Activated CD4-positive, alpha-beta T cell treated with anti-CD3 and anti-CD28 coated beads for 4 hours (primary cell): ENCODE measurements at places on chromosomes 6 and 20.

DNA sequence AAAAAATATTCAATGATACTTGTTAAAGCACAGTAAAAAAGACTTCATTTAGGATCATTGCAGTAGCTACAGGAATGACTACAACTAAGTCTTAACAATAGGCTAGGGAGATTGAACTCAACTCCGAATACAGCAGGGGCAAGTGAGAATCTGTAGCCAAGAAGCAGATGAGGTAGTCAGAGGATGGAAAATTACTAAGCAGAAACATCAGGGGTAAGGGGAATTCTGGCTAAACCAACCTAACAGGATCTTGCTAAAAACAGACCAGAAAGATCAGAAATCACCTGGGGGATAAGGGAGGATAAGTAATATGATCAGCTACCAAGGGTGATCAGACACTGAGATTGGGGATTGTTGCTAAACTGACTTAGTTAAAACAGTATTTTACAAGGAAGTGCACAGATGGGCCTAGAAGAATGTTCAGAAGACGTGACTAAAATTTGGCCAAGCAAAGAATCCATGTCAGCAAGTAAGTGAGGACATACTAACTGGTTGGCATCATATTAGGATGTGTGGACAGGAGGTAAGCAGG lies 217.5 kb downstream of the TENT5A start:
- no peak for DNase-seq

GRCh38 chr20:36604952-36605398 lies 604 bp upstream of the RAB5IF start:
- DNase-seq, result peak; percentile 38

GRCh38 chr6:162387718-162388382 lies 339.7 kb downstream of the PRKN start:
- no peak for DNase-seq

- no peak for DNase-seq
Measured at GRCh38 chr6:159008656-159009288, 8.8 kb upstream of the RSPH3 start.

GRCh38 chr6:138107752-138108592 lies 753 bp upstream of the PERP start:
- DNase-seq, result peak; percentile 14

DNA sequence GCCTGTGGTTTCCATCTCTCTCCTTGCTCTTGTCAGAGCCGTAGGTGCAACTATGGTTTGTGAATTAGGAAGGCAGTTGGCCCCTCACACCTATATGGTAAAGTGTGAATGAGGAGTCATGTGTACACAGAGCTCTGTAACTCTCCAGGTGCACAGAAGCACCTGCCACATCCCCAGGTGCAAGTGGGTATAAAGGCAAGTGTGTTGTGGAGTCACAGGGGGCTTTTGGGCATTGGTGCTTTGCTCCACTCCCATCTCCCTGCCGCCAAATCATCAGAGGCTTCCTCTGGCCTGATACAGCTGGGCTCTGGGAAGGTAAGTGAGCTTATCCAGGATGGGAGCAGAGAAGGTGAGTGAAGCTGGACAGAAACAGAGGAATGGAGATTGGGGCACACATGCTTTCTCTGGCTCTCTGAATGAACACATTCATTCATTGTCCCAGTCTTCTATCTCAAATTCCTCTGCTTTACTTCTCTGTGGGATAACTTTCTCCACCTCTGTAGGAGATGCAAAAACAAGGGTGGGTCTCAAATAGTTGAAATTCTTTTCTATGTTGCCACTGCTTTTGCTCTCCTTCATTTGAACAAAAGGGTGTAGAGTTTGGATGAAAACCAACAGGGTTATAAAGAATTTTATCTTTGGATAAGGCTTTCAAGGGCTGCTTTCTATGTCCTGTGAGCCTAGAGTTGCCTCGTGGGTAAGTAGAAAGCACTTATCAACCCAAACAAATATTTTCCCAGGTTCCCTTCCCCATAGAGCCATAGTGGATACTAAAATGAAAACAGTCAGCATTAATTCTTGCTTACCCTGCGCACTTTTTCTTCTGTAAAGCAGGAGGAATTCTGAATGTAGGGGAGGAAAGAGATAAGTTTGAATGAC lies 45.0 kb upstream of the RIPOR2 start:
- DNase-seq, result no peak

- DNase-seq, result no peak
Measured at GRCh38 chr20:52083627-52084232, 107.8 kb downstream of the ZFP64 start.

DNA sequence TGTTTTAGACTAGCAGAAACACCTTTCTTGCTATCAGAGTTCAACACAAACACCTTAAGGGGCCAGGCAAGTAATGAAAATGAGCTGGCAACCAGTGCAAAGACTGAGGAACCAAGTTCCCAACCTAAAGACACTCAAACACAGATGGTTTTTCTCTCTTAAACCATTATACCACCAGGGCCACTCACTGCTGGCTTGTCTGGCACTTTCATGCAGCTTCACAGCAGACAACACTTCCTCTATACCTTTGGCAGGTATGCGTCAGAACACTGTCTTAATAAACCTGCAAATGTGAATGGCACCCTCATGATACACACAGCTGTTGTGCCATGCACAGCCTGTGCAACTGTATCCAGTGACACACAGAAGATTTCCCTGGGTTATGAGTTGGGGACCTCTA lies 41.6 kb downstream of the NFATC2 start:
- DNase-seq, result peak; percentile 49

GRCh38 chr6:148346681-148347440 lies 4.2 kb downstream of the SASH1 start:
- DNase-seq, result no peak

GRCh38 chr6:31784098-31784925 lies 7.2 kb upstream of the VWA7 start:
- no peak for DNase-seq

DNA sequence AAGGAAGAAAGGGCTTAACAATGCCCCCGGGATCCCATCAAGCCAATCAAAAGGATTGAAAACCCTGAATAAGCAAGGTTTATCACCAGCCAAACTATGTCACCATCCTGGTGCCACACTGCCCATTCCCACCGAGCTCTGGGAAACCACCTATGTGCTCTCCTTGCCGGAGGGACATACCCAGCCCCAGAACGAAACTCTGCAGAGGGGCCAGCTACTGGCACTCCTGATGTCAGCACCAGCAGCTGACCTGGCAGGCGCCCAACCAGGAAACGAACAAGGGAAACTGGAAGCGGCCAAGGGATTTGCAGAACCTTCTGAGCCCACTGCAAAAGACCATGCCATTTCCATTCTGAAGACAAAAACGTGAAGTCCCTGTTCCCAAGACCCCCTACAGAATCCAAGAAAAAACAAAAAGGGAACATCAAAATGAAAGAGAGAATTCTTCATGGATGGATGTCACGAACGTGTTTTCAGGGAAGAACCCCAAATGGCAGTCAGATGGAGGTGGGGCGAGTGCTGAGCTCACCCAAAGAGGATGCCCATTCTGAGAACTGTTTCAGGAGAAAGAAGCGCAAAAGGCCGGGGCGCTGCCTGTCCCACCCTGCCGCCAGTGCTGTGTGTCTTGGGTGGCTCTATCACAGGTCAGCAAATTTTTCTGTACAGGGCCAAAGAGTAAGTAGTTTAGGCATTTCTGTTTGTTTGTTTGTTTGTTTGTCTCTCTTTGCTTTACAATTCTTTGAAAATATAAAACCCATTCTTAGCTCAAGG lies 305.2 kb downstream of the ESR1 start:
- DNase-seq, result no peak

- no peak for DNase-seq
Measured at GRCh38 chr20:40848526-40848925, 159.5 kb upstream of the MAFB start.

DNA sequence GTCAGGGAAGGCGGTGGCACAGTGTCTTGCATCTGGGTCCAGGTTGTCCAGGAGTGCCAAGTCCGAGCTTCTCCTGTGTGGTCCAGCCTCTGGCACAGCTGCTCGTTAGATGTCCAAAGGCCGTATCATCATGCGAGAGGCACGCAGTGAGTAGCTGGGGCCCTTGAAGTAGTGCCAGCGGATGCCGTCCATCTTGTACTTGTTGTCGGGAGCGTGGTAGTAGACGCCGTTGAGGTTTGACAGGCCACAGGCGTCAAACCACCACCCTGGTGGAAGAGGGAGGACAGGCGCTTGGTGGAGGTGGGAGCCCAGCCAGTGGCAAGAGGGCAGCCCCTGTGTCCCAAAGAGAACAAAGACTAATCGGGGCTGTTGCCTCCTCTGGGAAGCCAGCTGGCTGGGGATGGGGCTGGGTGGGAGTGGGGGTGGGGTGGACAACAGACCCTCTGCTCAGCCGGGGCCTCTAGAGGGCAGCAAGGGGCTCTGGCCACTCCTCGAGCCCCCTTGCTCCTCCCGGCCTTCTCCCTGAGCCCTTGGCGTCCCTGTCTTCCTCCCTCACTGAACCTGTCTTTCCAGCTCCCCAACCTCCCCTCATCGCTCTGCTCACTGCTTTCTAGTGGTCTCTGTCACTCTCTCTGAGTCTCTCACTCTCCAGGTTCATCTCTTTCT lies 39.5 kb downstream of the FAM110A start:
- DNase-seq, result no peak

DNA sequence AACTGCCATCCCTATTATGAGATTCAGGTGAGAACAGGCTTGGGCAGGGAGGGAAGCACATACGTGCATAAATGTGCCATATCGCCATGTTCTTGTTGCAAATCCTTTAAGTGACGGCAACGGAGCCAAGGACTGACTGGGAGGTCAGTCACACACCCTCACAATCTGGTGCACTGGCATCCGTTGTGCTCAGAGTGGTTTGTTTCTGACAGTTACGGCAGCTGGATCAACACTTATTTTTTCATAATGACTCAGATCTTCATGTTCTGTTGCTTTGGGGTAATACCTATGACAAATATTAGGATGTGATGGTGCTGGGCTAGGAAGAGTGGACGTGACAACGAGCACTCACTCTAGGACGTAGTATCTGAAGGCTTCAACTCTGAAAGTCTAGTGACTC lies 56.2 kb upstream of the PREP start:
- DNase-seq, result no peak

DNA sequence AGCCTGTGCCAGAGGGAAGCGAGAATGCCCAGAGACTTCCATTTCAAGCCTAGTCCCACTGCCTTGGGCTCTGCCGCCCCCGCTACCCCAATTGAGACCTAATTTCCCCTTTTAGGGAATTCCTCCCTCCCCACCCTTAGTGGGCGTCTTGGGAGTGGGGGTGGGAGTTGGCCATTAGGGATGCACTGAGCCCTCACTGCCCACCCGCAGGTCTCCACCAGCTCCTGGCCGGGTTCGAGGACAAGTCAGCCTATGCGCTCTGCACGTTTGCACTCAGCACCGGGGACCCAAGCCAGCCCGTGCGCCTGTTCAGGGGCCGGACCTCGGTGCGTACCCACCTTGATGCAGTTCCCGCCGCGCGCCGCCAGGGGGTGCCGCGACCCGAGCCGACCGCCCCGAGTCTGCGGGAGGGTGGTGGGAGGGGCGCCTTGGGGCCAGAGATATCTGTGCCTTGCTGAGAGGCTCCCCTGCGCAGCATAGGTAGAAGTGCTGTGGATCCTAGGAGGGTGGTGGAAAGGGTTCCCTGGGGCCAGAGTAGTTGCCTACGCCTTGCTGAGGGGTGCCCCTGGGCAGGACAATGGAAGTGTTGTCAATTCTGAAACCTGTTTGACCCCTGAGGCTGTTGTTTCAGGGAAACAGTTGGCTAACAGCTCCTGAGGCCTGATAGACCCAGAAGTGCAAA lies 9.2 kb downstream of the ITPA start:
- peak; percentile 72 for DNase-seq

DNA sequence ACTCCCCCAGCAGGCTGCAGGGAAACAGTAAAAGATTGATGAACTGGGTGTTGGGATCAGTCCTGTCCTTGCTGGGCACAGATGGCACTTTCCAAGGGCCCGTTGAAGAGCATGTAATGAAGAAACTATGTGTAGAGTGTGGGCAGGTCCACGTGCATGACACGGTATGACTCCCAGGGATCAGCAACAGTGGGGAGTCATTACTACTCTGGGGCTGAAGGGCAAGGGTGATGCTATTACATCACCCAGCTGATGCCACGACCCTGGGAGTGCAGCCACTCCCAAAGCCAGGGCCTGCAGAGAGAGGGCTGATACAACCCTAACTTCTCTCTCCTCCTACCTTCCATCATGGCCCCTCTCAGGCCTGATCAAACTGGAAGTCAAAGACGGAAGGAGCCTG lies 20.1 kb downstream of the KCNK17 start:
- DNase-seq, result no peak

GRCh38 chr6:34460796-34461507 lies 4.9 kb upstream of the PACSIN1 start:
- DNase-seq, result no peak

GRCh38 chr6:24898676-24899075 lies 37.1 kb downstream of the RIPOR2 start:
- DNase-seq, result no peak

DNA sequence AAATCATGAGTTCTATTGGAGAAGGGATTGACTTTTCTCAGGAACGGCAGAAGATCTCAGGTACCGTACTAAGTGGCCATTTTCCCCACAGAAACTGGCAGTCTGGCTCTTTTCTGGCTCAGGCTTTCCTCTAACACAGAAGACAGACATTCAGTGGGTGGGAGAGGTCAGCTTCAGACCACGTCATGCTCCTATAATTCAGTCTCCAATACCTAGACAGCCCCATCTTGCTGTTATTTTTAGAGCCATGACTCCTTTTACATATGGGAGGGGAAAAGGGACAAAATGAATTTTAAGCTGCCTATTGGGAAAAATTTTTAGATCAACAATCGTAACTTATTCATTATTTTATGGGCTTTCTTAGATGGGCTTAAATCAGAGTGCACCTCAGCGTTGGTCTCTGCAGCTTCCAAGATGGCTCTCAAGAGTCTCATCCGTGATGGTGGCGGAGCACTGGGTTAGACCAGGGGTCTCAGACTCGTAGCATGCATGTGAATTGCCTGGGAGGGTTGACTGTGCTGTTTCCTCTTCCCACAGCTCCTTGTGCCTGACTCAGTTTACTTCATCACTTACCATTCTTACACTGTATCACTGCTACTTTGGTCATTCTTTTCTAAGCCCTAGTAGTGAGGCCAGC lies 86.9 kb downstream of the TCP11 start:
- no peak for DNase-seq

DNA sequence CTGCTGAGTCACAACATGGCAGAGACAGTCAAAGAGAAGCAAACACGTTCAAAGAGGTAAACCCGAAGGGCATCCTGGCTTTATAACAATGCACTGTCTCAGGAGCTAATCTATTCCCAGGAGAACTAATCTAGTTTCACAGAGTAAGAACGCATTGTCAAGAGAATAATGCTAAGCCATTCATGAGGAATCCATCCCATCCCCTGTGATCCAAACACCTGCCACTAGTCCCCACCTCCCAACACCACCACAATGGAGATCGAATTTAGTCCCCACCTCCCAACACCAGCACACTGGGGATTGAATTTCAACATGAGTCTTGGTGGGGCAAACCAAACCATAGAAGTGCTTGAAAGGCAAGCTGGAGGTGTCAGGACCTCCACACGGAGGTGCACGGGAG lies 231.5 kb upstream of the ID4 start:
- DNase-seq, result no peak
